ENCODE measurements at places on chromosomes 3 and 15. TPM values are rescaled to one million over a fixed set of nuclear protein-coding genes. Genes with fewer than 3 reads are reported as not detected.
A peak's percentile ranks its signal among the peaks of the same experiment; 100 is the strongest.

GRCh38 chr3:20060974-20061685, 20.9 kb downstream of the KAT2B start:
- no peak for DNase-seq

- no peak for DNase-seq
Measured at GRCh38 chr15:42826251-42826890, 89.4 kb upstream of the CDAN1 start.

GRCh38 chr15:45634432-45635190, at the start of gene SQOR:
Gene SQOR, plus strand, starts transcription at chr15:45635029. Its CDS starts 23,895 bp downstream, at chr15:45658924.
- peak; percentile 95 for DNase-seq

- no peak for DNase-seq
Measured at GRCh38 chr3:60403866-60404265, 847.4 kb downstream of the FHIT start.

- no peak for DNase-seq
Measured at GRCh38 chr3:138686771-138687221, 78.2 kb downstream of the FAIM start.

DNA sequence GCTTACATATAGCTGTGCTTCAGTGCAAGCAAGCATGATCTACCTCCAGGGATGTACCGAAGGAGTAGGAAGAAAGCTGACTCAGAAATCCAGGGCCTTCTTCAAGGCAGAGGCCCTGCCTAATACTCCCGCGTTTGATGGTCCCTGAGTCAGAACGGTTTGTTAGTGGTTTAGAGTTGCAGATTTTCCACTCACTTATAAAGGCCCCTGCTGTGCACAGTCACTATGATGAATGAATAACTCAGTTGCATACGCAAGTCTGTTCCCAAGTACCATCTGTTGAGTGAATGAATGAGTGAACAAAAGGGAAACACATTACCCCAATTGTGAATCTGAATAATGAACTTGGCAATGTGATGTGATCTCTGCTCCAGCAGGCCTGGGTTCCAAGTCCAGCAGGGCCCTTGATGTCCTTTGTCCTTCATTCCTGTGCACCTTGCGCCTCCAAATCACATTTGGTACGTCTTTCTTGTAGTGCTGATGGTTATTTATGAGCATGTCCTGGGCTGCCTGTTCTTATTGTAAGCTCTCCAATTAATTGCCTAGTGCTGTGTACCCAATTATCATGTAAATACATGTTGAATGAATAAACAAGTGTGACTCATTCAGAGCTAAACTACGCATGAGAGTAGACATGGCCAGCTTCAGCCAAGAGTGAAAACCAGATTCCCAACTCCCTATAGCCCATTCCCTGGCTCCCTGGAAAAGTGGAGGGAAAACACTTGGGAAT, 85.3 kb upstream of the LIMD1 start:
- no peak for DNase-seq

GRCh38 chr3:179181993-179182551, 33.9 kb downstream of the PIK3CA start:
- DNase-seq, result no peak

DNA sequence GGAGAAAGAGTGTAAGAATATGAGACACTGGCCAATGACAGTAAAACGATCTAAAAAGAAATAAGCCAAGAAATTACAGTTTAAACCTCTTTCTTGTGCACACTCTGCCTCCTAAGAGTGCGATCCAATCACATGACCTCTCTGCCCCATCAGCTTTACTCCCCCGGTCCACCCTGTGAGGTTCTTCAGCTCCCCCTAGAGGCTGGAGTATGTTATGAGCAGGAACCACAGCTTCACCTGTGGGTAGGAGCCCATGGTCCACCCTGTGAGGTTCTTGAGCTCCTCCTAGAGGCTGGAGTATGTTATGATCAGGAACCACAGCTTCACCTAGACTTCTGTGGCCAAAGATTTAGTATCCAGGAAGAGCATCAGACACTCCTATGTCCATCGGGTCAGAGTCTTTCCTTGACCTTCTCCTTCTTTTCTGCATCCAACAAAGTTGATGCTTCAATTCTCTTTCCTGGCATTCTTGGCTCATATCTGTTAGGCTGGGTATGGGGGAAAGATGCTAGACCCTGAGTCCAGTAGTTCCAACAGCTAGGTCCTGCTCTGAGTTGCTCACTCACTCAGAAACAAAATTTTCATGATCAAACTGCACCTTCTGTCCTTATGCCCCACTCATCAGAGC, 164.0 kb downstream of the MINAR1 start:
- no peak for DNase-seq

NOX5 gene
- not detected for total RNA-seq

ISG20 gene
- total RNA-seq, result 20.1 TPM

PLA2G4D gene
- not detected for total RNA-seq

ACKR4 gene
- 0.54 TPM for total RNA-seq

CNTN3 gene
- total RNA-seq, result 3.3 TPM

KCNMB2 gene
- 3.2 TPM for total RNA-seq

SPATA12 gene
- total RNA-seq, result not detected
